Activated CD4-positive, CD25-positive, alpha-beta regulatory T cell (primary cell): ENCODE measurements at places on chromosomes 5 and 9.

GRCh38 chr9:95606489-95607350 is 89.9 kb upstream of the PTCH1 start:
- no peak for DNase-seq

- DNase-seq, result no peak
These were observed 16.6 kb upstream of the GRHPR start for GRCh38 chr9:37405764-37406380.

- no peak for DNase-seq
These were observed 7.8 kb upstream of the MYOZ3 start for GRCh38 chr5:150653145-150653761.

- DNase-seq, result no peak
These were observed 8.2 kb downstream of the TMEM268 start for GRCh38 chr9:114619191-114619761.

DNA sequence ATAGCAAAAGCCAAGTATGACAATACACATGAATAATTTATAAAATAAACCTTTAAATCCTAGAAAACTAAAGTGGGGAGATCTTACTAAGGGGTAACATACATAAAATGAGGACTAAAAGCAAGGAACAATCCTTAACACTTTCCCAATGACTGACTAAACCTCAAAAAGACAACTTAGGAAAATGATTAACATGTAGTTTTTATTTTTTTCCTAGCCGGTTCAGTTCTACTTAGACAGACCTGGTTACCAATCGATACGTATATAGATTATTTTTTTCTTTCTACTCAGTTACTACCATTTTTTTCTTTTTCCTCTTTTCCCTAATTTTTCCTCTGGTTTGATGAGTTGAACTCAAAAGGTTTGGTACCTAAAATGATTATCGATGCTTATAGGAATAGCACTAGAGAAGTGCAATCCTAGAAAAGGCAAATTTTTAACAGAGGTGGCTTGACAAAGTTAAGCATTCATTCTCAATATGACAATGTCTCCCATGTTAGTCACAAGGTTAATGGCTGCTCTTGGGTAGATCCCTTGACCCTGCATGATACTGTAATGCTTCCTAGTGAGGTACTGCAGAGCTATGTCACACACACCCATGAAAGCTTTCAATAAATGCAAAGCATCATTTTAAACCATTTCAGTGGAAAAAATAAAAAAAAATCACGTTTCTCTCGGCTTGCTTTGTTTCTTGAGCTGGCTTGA is 41.5 kb downstream of the FBXO4 start:
- DNase-seq, result no peak

- no peak for DNase-seq
These were observed 53.8 kb downstream of the KCNV2 start for GRCh38 chr9:2771087-2771486.

- no peak for DNase-seq
These were observed 71.5 kb downstream of the STK32A start for GRCh38 chr5:147306351-147306750.

DNA sequence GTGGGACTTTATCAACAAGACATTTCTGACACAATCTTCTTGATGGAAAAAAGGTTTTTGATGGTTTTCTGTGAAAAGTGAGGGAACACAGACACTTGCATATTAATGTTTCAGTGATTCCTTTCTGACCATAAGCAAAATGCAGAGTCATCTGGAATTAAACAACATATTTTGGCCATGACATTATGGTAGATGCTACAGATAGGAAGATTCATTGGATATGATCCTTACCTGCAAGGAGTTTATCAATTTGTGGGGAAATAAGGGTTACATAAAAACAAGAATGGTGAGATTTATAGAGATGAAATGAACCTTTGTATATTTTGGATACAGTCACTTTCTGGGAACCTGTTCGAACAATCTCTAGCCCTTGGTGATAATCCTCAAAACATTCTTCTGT is 155.3 kb upstream of the GNA14 start:
- no peak for DNase-seq

GRCh38 chr5:172029876-172030275 is 23.4 kb upstream of the FBXW11 start:
- DNase-seq, result no peak

DNA sequence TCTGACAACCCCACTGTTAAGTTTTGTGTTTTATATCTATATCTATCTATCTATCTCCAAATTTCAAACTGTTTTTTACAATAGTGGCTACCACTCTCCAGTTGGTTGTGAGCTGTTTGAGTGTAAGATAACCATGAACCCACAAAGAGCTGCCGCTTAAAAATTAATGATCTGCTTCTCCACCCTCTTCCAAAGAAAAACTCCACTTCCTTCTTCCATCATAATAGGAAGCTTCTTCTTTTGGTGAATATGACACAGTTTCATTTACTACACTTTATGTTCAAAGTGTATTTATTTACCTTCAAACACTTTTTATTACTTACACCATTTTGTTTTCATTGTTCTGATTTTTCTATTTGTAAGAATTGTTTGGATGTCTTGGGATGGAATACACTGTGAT is 37.9 kb downstream of the SPZ1 start:
- DNase-seq, result no peak

- no peak for DNase-seq
These were observed 13.2 kb downstream of the NADK2 start for GRCh38 chr5:36228505-36228904.

DNA sequence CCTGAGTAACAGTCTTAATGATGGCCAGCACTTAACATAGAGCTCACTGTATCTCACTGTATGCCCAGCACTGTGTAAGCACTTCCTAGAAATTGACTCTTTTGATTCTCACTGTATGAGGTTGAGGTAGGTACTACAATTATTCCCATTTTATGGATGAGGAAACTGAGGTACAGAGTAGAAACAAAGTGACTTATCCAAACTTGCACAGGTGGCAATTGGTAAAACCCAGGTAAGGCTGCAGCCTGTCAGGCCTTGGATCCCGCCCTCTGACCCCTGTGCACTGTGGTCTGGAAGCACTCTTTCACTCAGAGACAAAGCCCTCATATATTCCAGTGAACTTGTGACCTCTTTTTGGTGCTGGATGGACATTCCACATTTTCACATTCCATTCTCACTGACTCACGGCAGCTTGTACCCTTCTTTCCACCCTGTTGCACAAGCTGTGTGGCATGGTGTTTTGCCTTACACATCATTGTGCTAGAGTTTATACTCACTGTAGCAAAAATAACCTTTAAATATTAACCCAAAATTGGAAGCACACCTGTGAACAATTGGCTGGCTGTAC is 21.7 kb downstream of the ANKRD55 start:
- DNase-seq, result no peak

DNA sequence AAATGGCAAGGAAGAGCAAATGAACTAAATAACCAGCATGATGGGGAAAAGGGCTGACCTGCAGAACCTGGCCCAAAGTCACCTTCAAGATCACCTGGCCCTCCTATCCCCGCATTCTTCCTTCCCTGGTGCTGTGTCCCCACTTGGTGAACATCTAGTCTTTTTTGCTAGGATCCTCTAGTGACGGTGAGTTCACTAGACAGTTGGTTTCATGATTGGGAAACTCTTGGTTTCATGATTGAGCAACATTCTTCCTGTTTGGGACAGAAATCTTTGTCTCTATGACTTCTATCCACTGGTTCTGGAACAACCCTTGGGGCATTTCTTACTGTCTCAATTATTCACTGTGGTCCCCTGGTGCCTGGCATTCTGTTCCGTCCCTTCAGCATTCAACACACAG is 50.2 kb upstream of the DAB2IP start:
- DNase-seq, result no peak

- DNase-seq, result no peak
These were observed 621.9 kb downstream of the DTWD2 start for GRCh38 chr5:118366429-118366828.

DNA sequence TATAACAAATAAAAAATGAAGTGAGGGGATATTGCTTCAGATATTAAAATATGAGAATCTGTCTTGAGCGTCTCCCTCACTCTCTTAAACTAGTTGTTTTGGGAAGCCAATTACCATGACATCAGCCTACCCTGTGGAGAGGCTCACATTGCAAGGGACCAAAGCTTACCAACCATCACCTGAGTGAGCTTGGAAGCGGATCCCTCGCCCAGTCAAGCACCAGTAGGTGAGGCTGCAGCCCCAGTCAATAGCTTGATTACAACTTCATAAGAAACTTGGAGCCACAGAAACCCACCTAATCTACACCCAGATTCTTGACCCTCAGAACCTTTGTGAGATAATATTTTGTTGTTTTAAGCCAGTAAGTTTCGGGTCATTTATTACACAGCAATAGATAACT is 206.2 kb downstream of the CEMIP2 start:
- DNase-seq, result no peak

DNA sequence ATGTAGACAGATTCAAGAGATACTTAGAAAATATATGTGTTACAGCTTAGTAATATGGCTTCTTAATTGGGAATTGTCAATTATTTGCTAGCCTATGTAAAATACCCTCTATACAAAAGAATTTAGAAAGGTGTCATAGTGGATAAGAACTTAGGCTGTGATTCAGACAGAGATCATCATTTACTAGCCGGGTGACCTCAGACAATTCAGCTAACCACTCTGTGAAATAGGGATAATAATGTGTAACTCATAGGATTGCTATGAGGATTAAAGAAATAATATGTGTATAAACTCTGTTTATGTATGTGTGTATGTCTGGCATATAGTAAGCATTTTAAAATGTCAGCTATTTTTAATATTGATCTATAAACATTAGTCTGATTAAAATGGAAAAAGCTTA is 5.9 kb upstream of the LARS1 start:
- DNase-seq, result no peak

GRCh38 chr5:76831110-76831452 is 12.3 kb downstream of the F2RL1 start:
- no peak for DNase-seq

GRCh38 chr5:135713161-135713915 is 121.1 kb upstream of the SLC25A48 start:
- no peak for DNase-seq

DNA sequence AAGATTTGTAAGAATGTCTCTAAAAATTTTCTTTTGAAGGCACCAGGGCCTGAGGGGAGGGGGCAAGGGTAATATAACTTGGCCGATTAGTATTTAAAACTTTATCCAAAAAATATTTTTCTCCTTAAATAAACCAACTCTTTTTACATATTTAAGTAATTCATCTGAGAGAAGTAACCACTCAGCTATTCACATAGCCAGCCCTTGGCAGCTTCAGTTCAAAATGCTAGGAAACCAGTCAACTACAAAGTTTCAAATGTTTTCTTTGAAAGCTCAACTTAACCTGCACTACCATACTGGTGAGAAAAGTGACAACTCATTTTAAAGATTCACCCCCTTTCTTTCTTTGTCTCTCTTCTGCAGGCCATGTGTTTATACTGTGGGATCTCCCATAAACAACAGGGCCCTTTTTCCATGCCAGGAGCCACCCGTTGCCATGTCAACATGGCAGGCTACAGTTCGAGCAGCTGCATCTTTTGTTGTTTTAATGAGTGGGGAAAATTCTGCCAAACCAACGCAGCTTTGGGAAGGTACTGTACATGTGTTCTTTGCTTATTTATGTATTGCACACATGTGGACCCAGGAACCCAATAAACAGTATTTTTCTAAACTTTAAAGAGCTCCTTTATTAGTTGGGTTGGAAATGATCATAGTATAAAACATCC is 46.3 kb downstream of the AOPEP start:
- no peak for DNase-seq

DNA sequence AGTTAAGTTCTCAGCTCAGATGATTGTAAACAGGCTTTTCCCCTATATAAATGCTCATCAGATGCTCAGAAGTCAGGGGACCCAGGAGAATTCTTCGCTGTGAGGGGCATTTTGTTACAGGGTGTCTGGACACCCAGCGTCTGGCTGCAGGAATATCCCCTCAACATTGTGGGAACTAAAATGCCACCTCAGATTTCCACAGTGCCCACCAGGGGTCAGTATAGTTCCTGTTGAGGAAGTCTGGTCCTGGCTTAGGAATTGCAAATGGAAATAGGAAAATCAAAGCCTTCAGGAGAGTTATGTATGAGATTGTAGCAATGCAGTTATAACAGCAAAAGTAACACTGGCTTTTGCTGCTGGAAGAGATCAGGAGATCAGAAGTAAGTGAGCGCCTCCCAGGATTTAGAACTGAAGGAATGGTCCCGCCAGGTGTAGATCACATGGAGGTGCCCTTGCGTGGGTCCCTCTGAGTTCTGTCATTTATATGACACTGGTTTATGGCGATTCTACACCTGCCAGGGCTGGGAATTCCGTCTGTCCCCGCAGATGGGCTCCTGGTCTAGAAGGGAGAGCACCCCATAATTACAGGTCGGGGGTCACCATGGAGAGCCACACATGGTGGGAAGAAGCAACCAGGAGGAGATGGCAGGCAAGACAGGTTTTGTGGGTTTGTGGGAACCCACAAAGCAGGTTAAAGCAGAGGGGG is 47.1 kb upstream of the CTSL start:
- no peak for DNase-seq

- no peak for DNase-seq
These were observed 125.8 kb upstream of the SHB start for GRCh38 chr9:38194870-38195269.
